Activated T-helper 1 cell treated with anti-CD3 and anti-CD28 coated beads, Interleukin-2, amount 50 U/mL, for 16 hours (primary cell): ENCODE measurements at places on chromosomes 5 and 9.

DNA sequence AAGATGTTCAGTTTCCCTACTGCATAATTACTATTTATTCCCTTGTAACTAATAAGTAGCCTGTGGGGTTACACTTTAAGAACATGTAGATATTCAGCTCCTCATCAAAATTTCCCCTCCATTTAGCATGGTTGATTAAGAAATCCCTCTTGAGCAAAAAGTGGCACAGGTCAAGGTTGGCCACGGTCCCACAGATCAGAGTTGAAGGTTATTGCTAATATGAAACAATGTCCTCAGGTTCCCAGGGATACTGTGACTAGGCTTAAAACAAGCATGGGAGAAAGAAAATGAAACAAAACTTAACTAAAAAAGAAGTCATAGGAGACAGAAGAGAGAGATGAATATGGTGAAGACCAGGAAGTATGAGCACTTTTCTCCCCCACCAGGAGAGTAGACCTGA, 64.2 kb downstream of the RFK start:
- DNase-seq = no peak

DNA sequence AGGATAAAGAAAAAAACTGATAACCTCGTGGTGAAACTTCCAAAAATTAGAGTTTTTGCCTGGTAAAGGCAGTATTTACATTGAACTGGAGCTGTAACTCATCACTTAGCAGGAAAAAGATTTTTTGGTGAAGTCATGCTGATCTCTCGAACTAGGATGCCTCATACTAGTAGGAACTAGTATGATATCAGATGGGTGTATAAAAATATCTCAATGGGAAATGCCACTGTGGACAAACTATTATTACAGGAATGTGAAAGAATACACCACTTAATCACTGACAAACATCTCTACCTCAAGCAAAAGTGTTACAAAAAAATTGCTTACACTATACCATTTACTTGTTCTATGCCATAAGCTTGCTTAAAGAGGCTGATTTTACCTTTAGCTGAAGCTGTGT, 28.4 kb downstream of the RFX3 start:
- DNase-seq = no peak

DNA sequence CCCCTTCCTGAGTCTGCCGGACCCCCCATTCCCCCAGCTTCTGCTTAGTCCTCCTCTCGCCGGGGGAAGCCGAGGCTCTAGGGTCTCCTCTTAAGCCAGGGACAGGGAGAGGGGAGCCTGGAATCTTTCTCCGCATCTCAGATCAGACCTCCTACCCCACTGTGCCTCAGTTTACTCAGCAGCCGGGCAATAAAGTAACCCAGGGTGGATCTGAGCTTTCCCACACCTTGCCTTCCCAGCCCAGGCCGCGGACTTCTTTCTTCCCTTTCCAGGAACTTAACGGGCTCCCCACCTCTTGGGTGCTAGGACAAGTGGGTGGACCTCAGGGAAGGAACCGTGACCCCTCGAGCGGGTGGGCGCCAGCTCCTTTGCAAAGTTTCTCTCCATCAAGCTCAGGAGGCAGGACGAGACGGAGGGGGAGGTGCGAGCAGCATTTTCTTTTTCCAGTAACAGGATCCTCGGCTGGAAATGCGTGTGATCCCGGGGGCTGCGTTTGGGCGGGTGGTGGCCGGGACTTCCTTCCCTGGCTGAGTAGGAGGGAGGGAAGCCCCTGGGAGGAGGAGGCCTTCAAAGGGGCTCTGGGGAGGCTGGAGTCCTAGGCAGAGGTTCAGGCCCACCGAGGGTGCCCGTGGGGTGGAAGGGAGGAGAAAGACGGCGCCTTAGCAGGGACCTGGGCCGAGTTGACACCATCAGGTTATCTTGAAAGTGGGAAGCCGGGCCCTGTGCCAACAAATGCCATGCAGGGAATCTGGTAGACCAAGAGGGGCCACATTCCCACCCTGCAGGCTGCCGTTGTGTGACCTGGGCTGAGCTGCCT, 795 bp downstream of the DAB2IP start:
- DNase-seq = no peak

GRCh38 chr9:78713614-78714405, 416.9 kb downstream of the PSAT1 start:
- DNase-seq = no peak

- no peak for DNase-seq
Measured at GRCh38 chr9:132161743-132162184, at the start of gene NTNG2. Gene NTNG2 (plus strand): TSS chr9:132162058. CDS start chr9:132166832, 4,774 bp downstream.

GRCh38 chr9:95415158-95415557, 97.6 kb upstream of the FANCC start:
- DNase-seq = no peak

DNA sequence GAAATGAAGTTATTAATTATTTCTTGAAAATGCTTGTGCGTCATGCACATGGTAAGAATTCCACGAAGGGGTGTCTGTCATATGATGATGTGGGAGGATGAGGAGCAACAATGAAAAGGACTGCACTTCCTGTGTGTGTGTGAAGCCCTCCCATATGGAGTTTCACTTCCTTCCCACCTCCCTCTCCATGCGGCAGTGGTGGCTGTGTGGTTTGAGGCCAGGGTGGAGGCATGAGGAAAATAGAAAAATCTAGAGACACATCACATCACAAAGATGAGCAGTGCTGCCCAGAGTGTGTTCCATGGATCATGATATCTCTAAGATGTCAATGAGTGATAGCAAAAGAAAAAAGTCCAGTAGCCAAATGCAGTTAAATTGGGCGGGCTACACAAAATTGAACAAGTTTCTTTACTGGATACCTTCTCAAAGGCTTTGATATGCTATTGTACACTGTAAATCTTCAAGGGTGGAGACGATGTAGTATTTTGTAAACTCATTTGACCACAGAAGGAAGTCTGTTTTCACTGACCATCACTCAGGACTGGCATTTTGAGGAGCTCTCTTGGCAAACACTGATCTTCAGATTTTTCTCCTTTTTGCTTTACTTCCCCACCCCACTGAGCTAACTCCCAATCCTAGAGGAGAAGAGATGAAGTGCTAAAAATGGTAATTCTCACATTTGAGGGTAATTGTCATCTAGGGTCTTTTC, 55.7 kb upstream of the EQTN start:
- DNase-seq = no peak

DNA sequence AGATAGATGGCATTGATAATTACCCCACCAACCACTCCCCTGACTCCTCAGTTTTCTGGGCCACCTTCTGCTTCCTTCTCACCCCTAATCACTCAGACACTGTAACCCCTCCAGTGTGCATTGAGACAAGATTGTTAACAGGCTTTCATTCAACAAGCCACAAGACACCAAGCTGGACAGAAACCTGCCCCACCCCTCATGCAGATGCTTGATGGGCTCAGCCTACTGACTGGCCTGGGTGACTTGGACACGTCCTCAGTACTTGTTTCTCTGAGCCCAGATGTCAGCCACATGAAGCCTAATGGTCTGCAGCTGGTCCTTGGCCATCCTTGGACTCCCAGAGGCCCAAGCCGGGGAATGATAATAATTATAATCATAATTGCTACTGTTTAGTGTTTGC, 71.4 kb upstream of the SMIM23 start:
- DNase-seq = no peak

GRCh38 chr9:117435630-117436261, 20.9 kb upstream of the ASTN2 start:
- no peak for DNase-seq

DNA sequence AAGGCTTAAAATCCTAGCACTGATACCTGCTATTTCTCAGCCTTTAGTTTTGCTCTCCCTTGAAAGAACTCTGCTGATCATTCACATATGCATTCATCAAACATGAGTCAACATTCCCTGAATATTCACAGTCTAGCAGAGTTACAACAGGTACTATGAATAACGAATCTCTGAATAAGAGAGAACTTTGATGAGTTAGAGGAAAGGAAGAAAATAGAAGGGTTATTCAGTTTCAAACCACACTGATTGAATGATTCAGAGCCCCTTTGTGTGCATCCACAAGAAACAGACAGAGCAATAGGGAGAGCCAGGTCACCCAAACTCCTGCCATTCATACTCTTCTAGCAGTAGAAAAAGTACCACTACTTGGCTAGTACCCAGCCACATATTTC, 36.0 kb downstream of the FOXD1 start:
- no peak for DNase-seq

GRCh38 chr9:4211806-4212205, 88.1 kb downstream of the GLIS3 start:
- DNase-seq = no peak

- no peak for DNase-seq
Measured at GRCh38 chr9:16132513-16132912, 579.7 kb downstream of the CCDC171 start.

GRCh38 chr9:130670644-130671043, 6.2 kb downstream of the PRDM12 start:
- no peak for DNase-seq

- no peak for DNase-seq
Measured at GRCh38 chr5:68070591-68071281, 144.8 kb upstream of the PIK3R1 start.

- no peak for DNase-seq
Measured at GRCh38 chr9:130452835-130453234, 8.1 kb downstream of the ASS1 start.

- no peak for DNase-seq
Measured at GRCh38 chr5:137374110-137374714, 124.9 kb downstream of the SPOCK1 start.

GRCh38 chr5:5965132-5965531, 413.2 kb downstream of the MED10 start:
- no peak for DNase-seq

DNA sequence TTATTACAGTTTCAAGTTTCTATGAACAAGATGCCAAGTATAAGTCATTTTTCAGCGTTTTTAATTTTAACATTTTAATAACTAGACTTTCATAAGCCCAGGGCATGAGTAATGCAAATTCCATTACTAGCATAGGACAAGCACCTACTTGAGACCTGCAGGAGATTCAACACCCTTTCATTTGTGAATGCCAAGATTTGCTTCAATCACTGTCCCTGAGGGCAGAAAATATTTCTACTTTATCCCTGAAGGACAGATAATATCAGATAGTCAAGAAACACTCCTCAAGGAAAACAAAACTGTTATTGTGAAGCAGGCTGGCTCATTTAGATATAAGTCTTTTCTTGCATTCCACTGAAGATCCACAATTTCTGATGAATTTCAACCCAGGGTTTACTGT, 27.7 kb upstream of the ZNF622 start:
- no peak for DNase-seq

GRCh38 chr9:3880851-3881250, 355.1 kb upstream of the RFX3 start:
- DNase-seq = no peak

- no peak for DNase-seq
Measured at GRCh38 chr9:98010445-98010844, 27.3 kb downstream of the ANP32B start.

DNA sequence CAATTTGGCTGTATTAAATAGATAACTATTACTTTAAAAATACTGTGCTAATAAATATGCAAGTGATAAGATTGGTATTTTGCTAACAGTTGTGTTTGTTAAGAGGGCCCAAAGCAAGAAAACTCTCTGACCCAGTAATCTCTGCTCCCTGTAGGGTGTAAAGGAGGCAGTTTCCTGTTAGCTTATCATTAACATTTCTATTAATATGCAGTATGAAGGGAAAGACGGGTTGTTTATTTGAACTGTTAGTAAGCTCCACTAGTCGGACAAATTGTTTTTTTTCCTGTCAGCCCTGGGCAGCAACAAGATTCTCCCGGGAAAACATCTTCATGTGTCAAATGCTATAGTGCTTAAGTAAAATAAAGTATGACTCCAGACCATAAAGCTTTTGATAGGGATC, 35.6 kb downstream of the ERP44 start:
- DNase-seq = no peak

GRCh38 chr5:167716126-167716775, 575.2 kb upstream of the WWC1 start:
- no peak for DNase-seq

DNA sequence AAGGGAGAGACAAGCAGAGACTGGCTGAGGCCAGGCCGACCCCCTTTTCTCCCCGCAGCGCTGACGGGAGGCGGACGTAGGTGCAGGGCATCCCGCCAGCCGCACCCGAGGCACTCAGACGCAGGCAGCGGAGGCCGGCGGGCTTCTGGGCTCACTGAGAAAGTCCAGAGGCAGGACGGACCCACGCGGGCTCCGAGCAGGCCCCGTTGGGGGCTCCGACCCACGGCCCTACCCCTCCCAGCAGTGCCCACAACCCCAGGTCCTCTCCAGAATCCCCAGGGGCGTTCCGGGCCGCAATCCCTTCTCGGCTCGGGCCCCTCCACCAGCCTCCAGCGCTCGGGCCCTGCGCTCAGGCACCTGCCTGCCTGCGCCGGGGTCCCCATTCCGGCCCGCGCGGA, 543 bp downstream of the MTMR12 start:
- peak; percentile 35 for DNase-seq

GRCh38 chr9:70962761-70963440, 158.5 kb downstream of the TRPM3 start:
- DNase-seq = no peak

DNA sequence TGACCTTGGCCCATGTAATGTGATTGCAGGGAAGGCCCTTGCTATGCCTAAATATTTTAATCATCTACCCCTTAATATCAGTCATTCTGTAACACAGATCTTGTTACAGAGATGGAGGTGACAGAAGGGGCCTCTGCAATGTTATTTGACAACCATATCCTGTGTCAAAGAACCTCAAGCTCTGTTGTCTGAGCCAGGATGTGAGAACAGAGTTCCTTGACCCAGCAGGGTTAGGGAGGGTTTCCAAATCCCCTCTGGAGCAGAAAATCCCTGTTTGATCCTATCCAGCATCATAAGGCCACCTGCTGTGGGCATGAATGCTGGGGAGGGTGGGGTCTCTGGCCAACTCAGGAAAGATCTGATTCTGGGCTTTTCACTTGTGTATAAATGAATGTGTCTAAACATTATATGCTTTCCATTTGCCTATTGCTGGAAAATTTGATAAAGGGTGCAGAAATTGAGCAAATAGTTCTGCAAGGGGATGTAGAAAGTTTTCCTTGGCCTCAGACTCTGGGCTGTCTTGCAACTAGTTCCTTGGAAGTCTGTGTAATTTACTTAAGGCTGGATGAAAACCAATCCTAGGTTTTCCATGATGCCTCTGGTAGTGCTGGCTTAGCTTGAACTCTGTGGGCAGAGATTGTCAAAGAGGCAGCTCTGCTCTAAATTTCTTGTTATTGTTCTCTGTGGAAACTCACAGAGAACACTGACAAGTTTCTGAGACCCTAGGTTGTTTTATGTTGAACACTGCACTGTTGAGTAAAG, 71.0 kb downstream of the PGM5 start:
- no peak for DNase-seq

- peak; percentile 59 for DNase-seq
Measured at GRCh38 chr9:127568971-127569885, 42.8 kb upstream of the STXBP1 start.

GRCh38 chr9:123637606-123637944, 281.6 kb downstream of the CRB2 start:
- DNase-seq = no peak

DNA sequence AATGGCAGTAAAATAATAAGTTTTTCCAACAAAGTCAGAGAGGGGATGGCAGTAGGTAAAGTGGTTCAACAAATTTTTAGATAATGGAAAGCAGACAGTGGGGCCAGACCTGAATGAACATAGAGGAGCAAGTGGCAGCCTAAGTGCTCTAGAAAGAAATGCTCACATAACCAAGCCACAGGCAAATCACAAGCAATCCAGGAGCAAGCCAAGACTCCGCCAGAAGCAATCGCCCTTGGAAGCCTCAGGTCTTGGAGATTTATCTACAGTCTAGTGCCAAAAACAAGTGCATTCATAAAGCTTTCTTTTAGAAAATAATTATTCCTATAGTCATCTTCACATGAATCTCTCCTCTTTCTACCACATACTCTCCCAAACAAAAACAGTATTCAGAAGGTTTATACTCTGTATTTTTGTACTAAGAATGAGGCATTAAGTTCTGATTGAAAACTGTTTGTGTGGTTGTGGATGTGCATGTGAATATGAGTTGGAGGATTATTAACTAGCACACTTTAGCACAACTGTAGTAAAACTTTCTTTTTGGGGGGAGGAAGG, 375.5 kb downstream of the CDH9 start:
- no peak for DNase-seq
